ENCODE measurements at places on chromosomes 6 and 20.

- DNase-seq, result no peak
Measured at GRCh38 chr20:41004531-41005360, 23.9 kb upstream of the TOP1 start.

DNA sequence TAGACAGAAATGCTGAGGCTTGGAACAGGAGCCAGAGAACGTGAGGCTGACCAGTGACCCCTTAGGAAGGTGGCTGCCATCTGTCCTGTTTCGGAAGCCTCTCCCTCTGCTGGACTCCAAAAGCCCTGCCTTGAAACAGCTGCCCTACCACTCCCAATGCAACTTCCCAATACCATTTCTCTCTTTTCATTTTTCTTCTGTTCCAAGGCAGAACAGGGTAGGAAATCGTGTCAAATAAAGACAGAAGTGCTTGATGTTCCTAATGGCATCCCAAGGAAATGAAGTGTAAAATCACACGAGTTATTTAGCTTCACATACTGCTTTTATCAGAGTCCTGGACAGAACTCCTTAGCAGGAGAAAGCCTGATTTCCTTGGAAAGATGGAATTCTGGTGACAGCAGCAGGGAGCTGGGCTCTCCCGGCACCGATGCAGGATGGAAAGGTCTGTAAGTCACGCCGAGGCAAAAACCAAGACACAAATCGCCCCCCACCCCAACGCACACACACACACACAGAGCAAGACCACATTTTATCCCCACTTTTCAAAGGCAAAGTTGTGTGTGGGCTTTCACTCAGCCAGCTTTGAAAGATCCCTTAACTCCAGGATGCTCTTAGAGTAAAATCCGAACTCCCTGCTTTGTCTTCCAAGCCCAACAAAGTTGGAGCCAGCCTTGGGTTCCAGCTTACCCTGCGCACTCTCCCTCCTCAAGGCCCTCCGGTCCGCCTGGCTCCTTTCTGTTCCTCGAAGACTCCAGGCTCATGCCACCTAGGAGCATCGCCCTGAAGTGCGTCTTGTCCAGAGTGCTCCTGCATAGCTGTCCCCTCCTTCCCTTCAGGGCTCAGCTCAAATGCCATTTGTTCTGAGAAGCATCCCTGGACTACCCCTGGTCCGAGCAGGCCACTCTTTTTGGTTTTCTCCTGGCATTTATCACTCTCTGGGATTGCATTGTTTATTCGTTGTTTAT is 11.6 kb upstream of the STX16 start:
- no peak for DNase-seq

DNA sequence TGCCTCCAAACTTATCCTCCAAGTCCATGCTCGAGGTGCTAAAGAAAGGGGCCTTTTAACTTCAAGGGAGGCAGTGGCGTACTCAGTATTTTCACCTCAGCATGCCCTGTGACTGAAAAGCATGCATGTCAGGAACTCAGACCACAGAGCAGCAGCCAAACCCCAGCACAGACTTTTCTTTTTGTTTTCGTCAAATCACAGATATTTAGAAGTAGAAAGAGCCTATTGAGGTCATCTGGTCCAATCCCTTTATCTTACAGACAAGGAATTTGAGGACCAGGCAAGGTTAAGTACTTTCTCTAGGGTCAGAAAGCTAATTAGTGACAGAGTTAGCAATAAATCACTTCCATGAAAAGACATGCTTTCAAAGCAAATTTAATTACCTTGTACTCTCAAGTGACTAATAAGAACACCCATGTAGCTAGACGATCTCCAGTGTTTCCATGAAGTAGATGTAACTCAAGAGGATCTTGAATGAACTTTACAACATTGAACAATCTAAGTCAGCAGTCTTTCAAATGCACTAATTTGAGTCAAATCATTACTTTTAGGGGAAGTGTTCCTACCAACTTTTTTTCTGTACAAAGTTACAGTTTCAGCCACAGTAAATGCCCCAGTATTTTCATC is 35.9 kb downstream of the MOXD1 start:
- no peak for DNase-seq

DNA sequence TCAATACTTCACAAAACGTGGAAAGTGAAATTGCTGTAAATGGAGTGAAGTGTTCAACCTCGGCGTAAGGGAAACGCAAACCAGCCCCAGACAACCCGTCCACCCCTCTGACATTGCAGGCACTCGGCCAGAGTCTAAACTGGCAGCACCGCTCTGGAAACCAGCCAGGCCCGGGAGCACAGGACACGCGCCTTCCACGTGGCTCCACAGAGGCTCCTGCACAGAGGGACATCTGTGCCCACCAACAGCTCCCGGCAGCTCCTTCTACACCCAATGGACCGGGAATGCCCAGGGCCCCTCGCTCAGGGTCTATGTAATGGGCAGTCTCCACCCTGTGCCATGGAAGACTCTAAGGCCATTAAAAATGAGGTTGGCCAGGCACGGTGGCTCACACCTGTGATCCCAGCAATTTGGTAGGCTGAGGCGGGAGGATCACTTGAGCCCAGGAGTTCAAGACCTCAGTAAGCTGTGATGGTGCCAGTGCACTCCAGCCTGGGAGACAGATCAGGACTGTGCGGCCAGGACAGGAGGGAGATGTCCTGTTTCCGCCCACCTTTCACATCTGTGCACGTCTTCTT is 3.4 kb upstream of the HELZ2 start:
- DNase-seq, result peak; percentile 65

- no peak for DNase-seq
Measured at GRCh38 chr6:21634582-21634981, 41.0 kb downstream of the SOX4 start.

DNA sequence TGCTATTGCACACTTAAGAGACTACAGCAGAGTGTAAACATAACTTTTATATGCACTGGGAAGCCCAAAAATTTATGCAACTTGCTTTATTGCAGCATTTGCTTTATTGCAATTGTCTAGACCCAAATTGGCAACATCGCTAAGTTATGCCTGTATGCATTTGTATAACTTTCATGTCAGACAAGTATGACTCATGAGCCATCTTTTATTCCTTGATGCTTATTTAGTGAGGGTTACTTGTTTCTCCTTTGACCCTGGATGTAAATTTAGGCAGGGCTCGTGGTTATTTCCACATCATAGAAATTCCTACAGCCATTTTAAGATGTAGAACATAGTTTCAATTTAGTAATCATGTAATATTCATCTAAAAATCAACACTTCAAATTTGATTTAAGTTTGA is 130.3 kb upstream of the LY86 start:
- no peak for DNase-seq

- no peak for DNase-seq
Measured at GRCh38 chr20:33770005-33770404, 38.2 kb downstream of the ZNF341 start.

DNA sequence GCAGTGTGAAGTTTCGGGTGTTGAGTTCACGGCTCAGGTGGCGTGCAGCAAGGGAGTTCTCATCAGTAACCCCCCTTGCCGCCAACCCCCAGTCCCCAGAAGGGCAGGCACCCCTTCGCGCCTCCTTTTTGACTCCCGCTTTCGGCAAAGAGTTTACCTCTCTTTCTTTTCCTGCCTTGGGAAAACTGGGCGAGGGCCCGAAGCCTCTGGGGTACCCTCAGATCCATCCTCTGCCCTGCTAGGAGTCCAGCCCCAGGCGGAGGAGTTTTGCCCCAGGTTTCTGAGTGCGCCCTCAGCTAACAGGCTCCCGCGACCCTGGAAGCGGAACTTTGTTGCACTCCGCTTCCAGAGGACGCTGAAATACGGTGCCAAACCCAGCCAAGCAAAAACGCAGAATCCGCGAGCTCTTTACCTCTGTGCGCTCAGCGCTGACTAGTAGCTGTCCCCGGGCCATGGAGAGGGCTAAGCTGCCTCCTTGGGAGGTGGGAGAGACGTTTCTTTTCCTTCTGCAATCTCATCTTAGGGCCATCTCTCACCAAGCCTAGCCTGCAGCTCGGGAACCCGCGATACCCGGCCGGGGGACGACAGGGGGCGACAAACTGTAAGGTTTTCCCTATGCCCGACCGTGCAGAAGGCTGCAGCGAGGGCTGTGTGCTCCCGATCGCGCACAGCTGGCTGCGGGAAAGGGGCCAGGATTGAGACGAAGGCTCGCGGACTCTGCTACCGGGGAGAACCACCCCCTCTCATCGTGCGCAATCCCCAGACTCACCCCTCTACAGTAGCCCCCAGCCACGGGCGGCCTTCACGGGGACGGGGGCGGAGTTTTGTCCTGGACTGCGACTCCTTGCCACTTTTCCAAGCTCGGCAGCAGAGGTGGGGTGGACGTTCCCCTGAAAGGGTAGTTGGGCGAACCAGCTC is 2.7 kb upstream of the PAX1 start:
- DNase-seq, result peak; percentile 80

Data from NCI-H1105 (cell line).